ENCODE measurements at places on chromosomes 11 and 22.
A peak's percentile ranks its signal among the peaks of the same experiment; 100 is the strongest.

DNA sequence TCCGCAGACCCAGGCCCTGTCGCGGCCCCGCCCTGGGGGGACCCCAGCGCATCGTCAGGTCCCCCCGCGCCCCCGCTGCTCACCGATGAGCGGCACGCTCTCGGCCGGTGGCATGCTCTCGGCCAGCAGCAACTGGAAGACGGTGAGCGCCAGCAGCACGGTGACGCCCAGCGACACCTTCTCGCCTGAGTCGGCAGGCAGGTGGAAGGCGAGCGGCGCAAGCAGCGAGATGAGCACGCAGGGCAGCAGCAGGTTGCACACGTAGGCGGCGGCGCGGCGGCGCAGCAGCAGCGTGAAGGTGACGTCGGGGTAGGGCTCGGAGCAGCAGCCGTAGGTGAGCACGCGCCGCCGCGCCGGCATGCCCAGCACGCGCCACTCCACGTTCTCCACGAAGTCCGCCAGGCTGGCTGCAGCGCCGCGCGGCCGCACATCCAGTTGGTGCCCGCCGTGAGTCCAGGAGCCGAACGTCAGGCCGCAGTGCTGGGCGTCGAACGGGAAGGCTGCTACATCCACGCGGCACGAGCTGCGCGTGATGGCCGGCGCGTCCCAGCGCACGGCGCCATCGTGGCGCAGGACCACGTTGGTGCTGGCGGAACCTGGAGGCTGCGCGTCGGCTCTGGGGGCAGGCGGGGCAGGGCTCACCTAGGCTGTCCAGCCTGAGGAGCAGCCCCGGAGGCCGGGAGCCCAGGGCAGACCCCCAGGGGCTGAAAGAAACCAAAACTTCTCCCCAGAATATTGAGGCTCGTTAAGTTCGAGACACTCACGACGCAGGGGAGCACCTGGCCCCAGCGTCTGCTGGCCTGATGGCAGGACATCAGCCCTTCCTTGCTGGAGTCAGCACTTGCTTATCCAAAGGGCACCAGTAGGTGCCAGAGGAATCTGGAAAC, 3.8 kb downstream of the CHRNA10 start:
- DNase-seq, result no peak

- no peak for DNase-seq
These were observed 49.7 kb downstream of the ANO1 start for GRCh38 chr11:70127653-70128434.

DNA sequence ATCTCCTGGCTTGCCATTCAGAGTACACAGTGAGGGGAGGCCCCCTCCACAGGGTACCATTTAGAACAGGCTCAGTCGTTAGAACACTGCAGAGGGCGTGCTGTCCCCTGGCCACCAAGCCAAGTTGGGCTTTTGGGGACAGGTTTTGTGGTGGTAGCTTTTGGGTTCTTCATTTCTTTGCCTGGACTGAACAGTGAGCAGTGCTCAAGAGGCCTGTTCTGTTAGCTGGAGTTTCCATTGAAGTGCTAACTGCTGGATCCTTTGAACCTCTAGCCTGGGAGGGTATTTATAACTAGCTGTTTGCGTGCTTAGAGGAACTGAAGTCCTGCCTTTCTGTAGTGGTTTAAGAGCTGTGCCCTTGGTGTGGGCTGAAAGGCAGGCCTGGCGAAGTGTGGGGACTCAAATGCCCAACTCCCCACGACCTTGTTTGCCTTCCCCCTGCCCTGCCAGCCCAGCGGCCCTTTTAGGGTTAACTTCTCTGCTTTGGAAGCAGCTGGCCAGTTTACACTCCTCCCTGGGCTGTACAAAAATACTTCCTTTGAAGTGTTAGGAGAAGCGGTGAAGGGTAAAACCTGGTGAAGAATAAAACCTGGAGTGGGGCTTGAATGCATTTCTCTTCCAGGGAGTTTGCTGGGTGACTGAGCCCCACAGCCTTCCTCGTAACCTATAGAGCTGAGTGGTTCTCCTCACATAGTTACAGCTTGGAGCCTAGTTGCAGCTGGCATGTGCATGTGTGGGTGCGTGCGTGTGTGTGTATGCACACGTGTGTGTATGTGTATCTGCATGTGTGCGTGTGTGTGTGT, 34.6 kb downstream of the ZNRF3 start:
- no peak for DNase-seq

- DNase-seq, result no peak
These were observed 9.5 kb upstream of the UPB1 start for GRCh38 chr22:24485608-24486007.

- no peak for DNase-seq
These were observed 75.7 kb downstream of the LRRC4C start for GRCh38 chr11:41383768-41384167.

GRCh38 chr22:28911304-28911690, 27.9 kb downstream of the ZNRF3 start:
- DNase-seq, result no peak

- no peak for DNase-seq
These were observed 47.9 kb downstream of the CHRDL2 start for GRCh38 chr11:74683279-74683871.

GRCh38 chr11:56750190-56750589, 1.7 kb upstream of the OR9G4 start:
- DNase-seq, result no peak

DNA sequence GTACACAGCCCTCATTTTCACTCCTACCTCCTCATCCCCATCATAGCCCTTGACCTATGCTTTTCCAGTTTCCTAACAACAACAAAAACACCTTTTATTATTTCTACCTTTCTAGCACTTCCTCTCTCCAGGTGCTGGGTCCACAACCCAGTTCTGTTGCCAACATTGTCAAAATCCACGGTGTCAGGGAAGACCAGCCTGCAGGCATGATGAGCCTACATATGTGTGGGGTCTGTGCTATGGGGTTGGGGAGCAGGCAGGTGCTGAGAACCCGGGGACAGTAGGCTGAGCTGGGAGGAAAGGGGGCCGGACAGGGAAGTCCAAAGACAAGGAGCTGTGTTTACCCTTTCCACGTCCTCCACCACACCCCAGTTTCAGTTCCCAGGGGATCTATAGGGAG, 711 bp upstream of the ZPR1 start:
- DNase-seq, result no peak

GRCh38 chr22:35870517-35871293, 153.0 kb downstream of the APOL5 start:
- no peak for DNase-seq

DNA sequence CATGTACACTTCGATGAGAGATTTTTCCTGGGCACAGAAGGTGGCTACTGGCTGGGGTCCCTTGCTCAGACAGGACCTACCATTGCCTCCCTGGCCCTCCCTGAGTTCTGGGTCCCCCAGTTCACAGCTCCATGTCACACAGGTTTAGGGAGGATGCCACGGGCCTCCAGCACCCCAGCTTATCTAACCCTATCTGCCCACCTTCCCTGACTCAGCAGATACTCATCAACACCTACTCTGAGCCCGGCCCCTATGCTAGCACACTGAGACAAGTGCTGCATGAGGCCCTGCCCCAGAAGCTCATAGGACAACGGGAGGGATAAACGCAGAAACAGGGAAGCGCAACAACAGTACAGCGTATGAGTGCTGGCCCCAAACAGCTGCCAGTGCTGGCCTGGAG, 9.6 kb downstream of the NAGA start:
- DNase-seq, result no peak

DNA sequence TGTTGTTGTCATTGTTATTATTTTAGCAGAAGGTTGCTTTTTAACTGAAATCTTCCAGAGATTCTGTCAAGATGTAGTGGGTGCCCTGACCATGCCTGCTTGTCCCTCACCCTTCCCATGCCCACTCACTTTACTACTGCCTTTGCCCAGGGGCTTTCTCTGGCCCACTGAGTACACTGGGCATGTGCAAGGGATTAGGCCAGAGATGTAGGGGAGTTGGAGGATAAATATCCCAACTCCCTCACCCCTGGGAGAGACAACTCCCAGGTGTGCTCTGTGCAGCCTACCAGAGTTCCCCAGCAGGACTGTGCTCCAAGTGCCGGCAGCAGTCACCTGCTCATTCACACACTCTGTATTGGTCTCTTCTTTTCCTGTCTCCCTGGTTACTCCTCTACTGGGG, 559.1 kb downstream of the MIAT start:
- DNase-seq, result no peak

DNA sequence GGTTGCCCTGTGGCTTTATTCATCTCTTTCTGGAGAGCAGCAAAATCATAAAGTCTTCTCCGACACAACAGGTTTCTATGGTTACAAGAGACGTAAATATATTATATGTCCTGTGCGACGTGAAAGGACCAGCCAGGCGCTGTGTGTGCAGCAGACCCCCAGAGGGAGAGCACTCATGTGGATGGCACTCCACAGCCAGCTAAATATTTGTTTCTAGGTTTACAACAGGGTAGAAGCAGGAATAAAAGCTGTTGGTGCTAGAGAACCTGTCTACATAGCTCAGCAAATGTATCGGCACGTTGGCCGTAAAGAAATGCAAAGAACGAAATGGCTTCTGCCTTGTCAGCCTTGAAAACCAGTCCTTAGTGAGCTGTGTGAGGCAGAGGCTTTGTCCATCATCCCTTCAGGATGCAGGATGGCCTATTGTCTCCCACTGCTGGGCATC, 133.8 kb upstream of the PITPNB start:
- no peak for DNase-seq

DNA sequence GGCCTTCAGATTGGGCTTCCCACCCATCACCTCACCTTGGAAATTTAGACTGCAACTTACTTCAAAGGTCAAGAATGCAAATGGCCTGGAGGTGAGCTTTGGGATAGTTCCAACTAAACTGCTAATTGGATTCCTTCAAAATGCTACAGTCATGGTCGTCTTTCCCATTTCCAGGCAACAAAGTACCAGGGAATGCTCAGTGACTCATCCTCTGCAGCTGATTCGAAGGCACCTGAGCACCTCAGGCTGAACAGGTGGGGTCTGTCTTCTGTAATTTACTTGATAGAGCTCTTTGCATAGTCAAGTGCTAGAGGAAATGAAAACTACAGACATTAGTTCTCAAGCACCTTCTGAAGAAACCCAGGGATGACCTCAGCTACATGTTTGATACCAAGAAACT, 20.5 kb upstream of the FSHB start:
- DNase-seq, result no peak

- DNase-seq, result no peak
These were observed 1442.7 kb downstream of the TBC1D22A start for GRCh38 chr22:48205161-48205560.

GRCh38 chr11:2477936-2478335, 33.1 kb downstream of the KCNQ1 start:
- no peak for DNase-seq

DNA sequence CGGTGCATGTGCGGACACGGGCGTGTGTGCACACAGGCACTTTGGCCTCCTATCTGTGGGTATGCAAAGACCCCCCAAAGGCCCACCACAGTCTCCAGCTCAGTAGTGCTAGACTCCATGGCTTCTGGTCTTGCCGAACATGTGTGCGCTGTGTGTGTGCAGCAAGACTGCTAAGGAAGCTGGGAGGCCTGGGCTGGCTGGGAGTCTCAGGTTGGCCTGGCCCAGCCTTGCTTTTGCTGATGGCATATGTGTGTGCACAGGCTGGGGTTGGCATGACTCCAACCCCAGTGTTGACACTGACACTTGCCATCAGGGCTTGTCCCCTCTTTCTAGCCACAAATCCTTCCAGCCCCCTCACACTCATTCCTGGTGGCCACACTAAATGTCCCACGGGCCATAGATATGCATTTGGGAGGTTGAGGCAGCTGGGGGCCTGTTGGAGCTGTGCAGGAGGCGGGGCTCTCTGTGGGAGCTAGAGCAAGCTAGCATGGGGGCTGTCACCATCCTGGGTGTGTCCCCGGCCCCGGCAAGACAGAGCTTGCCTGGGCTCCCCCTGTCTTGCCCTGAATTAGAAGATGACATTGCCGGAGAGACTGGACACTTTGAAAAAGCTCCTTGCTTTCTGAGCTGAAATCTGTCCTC, 60.9 kb upstream of the NECTIN1 start:
- DNase-seq, result no peak

DNA sequence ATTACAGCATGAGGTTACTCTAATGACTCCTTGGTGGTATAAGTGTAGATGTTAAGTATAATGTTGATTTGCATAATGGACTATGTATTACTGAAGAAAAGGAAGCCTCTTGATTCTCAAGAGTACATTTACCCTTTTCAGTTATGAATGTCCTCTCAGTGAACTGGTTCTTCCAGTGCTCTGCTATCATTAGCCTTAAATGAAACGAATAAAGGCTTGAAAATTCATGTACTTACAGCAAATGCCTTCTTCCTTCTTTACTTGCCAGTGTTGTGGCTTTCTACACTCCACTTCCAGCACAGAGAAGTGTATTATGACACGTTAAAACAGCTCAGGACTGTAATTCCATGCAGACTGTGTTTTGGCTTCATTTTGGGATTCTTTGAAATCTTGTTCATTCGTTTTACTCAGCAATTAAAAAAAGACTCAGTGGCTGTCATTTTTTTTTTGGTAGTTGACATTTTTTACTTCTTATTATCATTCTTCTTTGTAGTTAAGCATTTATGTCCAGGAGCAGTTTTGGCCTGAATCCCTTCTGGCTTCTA, 96.9 kb downstream of the MTMR3 start:
- DNase-seq, result no peak

- DNase-seq, result no peak
These were observed 142.6 kb upstream of the BLID start for GRCh38 chr11:122258446-122259194.

GRCh38 chr11:107619926-107620325, 29.0 kb downstream of the ELMOD1 start:
- DNase-seq, result peak; percentile 16

- no peak for DNase-seq
These were observed 40.6 kb upstream of the KCNQ1OT1 start for GRCh38 chr11:2740275-2740940.

DNA sequence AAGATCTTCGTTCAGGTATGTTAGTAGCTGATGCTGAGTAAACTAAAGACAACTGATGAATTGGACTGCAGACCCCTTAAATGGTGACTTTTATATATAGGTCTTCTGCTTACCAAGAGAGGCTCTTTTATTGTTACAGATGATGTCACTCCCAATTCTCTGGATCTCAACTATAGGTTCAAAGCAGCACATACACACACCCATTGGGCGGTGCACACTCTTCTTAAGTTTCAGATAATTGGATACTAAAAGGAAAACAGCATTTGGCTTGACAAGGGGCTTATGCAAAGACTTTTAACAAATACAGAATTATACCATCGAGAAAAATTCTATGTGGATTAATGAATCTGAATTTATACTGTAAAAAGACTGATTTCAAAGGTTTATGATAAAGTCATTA, at the start of gene PTH:
Gene PTH, minus strand, starts transcription at position 69 of the 400 bp plus-strand sequence. CDS start 3,142 bp downstream, outside the sequence.
- DNase-seq, result no peak

- DNase-seq, result no peak
These were observed 186.1 kb downstream of the DSCAML1 start for GRCh38 chr11:117610901-117611300.

DNA sequence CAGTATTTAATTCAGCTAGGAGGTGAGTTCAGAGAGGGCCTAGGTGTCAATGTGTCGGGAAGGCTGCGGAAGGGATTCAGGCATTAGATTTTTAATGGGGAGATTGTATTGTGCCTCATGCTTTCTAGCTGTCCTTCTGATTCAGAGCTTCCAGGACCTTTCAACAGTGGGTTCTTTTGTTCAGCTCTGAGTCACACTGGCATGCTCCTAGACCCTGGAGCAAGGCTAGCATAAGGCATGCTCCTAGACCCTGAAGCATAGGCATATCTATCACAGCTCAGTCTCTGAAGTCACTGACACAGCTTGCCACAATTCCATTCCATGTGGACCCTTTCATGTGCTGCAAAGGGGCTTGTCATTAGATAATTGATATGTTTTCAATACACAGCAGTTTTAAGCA, 396.9 kb downstream of the RAB38 start:
- no peak for DNase-seq

GRCh38 chr11:3845670-3846069, 4.9 kb upstream of the RHOG start:
- DNase-seq, result no peak
